Karpas-422 (cell line): ENCODE measurements at places on chromosomes 3 and 15. TPM values are rescaled to one million over a fixed set of nuclear protein-coding genes. Genes with fewer than 3 reads are reported as not detected.

GRCh38 chr15:51227940-51228732 lies 110.3 kb downstream of the CYP19A1 start:
- DNase-seq: peak; percentile 94
- no peaks in the 10 kb centered on the region for H3K36me3 ChIP-seq
- no peaks in the 10 kb centered on the region for H3K27me3 ChIP-seq
- peak overlapping the region; percentile 76 for H3K27ac ChIP-seq
- peaks cover 58% of the 10 kb centered on the region for H3K4me1 ChIP-seq

- no peak overlapping the region for H3K4me3 ChIP-seq
- H3K27ac ChIP-seq: no peak overlapping the region
- DNase-seq: no peak
- H3K27me3 ChIP-seq: no peaks in the 10 kb centered on the region
Observed at GRCh38 chr15:92545996-92546395, 109.6 kb downstream of the FAM174B start.

GRCh38 chr15:90214553-90215196 lies 13.5 kb downstream of the SEMA4B start:
- peak overlapping the region; percentile 42; the same call in 1 of the 2 replicates for H3K27ac ChIP-seq
- DNase-seq: no peak
- no peaks in the 10 kb centered on the region for H3K27me3 ChIP-seq
- peaks cover 6% of the 10 kb centered on the region; the same call in 1 of the 2 replicates for H3K36me3 ChIP-seq
- H3K4me3 ChIP-seq: no peak overlapping the region

DNA sequence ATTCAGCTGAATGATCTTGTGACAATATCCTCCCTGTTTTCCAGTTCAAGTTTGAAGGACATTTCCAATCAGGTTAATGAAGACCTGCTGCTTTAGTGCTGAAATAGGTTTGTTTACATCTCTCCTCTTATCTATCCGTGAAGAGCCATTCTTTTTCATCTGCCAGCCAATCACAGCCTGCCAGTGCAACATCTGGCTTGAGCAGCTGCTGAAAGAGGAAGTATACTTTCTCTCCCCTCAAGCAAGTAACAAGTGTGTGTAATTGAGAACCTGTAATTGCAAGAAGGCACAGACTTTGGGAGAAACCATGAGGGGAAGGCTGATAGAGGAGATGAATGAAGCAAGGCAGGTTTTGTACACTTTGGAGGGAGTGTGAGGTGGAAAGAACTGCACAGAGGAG lies 404.3 kb downstream of the AGBL1 start:
- no peaks in the 10 kb centered on the region for H3K27me3 ChIP-seq
- H3K4me1 ChIP-seq: no peaks in the 10 kb centered on the region
- H3K27ac ChIP-seq: no peak overlapping the region
- no peak overlapping the region for H3K4me3 ChIP-seq
- no peaks in the 10 kb centered on the region for H3K36me3 ChIP-seq
- peak; percentile 46 for DNase-seq

DNA sequence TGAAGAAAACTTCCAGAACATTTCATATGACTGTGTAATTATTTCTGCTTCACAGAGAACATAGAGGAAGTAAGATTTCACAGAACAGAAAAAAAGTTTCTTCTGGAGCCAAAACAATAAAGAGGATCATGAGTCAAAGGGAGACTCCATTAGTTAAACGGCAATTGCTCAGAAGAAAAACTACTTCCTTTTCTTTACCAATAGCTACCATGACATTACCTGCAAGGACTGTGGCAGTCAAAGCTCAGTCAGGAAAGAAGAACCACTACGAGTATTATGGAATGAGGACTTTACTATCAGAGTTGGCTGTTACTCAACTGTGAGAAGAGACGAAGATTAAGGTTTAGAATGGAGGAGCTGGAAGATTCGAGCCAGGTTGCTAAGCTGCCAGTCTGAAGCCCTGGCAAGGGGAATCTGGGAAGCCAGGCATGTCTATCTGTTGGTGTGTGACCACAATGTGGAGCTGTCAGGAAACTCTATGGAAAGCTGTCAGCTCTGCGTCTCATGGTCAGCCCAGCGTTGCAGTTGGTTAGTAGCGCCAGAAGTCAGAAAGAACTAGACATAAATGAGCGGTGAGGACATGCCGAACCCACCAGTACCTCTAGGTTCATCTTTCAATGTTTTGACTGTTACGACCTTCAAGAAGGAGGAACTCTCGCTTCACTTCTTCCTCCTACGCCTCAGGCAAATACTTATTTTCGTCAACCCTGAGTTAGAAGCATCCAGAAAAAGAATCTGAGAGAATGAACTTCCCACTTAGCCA lies 604.3 kb downstream of the FGF12 start:
- H3K27ac ChIP-seq: no peak overlapping the region
- H3K27me3 ChIP-seq: no peaks in the 10 kb centered on the region
- peak; percentile 46 for DNase-seq
- H3K36me3 ChIP-seq: no peaks in the 10 kb centered on the region
- H3K4me3 ChIP-seq: no peak overlapping the region

DNA sequence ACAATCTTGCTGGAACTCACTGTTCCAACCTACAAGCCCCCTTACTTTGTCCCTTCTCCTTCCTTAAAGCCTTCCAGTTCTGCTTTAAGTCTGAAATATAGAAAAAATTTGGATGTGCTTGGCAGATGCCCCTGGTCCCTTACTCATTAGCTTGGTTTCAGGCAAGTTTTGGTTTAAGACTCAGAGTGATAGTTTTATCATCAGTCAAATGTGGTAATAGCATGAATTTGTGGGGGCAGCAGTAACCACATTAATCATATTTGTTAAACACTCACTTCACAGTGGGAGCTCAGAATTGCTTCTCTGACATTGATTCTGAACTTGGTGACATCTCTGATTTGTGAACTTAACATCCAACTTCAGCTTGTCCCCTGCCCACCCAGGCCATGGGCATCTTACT lies 58.3 kb upstream of the ALDH1A3 start:
- 0 out of 2 replicates have a peak, but pooled peaks cover 2% of the 10 kb centered on the region for H3K27me3 ChIP-seq
- H3K36me3 ChIP-seq: no peaks in the 10 kb centered on the region
- no peak overlapping the region for H3K4me3 ChIP-seq
- no peaks in the 10 kb centered on the region for H3K4me1 ChIP-seq

DNA sequence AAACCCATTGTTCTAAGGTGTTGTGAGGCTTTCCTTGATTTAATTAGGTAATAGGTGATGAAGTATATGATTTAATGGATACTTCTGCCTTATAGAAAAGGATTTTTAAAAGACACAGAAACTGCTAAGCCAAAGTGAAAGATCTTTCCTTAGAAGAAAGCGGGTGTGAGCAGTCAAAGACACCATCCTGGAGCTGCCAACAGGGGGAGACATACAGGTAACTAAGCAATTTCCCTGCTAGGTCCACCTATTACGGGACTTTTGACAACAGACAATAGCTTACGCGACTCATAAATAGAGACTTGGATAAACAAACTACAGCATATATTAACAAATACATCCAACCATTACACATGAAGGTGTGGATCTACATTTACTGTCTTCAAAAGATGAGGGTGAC lies 669.5 kb downstream of the SQOR start:
- no peaks in the 10 kb centered on the region for H3K27me3 ChIP-seq
- H3K27ac ChIP-seq: no peak overlapping the region
- no peaks in the 10 kb centered on the region for H3K36me3 ChIP-seq
- no peak overlapping the region for H3K4me3 ChIP-seq
- peak; percentile 70 for DNase-seq

DNA sequence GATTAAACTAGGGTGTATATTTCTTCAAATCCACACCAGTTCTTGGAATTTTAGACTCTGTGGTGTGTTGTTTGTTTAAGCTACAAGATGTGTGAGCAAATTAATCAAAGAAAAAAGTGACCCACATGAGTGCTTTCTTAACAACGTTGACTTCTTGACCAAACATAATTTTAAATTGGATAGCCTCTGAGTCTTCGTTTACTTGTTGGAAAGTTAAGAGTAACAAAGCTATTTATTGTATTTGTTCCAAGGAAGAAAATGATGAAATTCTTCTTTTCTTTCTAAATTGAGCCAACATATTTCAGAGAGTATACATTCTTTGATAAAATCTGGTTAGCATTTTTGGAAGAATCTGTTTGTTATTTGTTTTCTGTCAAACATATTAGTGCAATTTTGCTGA lies 99.9 kb upstream of the IGSF10 start:
- H3K4me1 ChIP-seq: no peaks in the 10 kb centered on the region
- no peak overlapping the region for H3K27ac ChIP-seq
- H3K36me3 ChIP-seq: no peaks in the 10 kb centered on the region
- no peak overlapping the region for H3K4me3 ChIP-seq

DNA sequence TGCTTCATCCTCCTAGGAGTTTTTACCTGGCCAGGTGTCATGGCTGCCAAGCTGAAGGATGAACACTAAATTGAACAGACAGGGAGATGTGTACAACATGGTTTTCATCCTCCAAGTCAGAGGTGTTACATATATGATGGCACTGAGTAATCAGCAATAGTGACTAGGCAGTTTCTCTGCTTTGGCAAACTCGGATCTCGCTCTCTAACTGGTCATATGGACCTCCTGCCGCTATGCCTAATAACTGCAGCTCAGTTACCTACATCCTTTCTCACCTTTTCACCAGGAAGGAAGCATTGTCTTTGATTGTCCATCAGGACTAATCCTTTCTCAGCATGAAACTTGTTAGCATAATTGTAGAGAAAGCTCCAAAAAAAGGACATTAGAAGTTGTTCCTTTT lies 175.9 kb upstream of the PLSCR5 start:
- H3K4me1 ChIP-seq: no peaks in the 10 kb centered on the region
- H3K27me3 ChIP-seq: no peaks in the 10 kb centered on the region
- no peak overlapping the region for H3K27ac ChIP-seq
- no peak for DNase-seq
- no peaks in the 10 kb centered on the region for H3K36me3 ChIP-seq

- H3K4me1 ChIP-seq: peaks cover 7% of the 10 kb centered on the region
- no peaks in the 10 kb centered on the region for H3K36me3 ChIP-seq
- H3K27ac ChIP-seq: no peak overlapping the region
Observed at GRCh38 chr3:181265750-181266333, 276.3 kb upstream of the DNAJC19 start.

DNA sequence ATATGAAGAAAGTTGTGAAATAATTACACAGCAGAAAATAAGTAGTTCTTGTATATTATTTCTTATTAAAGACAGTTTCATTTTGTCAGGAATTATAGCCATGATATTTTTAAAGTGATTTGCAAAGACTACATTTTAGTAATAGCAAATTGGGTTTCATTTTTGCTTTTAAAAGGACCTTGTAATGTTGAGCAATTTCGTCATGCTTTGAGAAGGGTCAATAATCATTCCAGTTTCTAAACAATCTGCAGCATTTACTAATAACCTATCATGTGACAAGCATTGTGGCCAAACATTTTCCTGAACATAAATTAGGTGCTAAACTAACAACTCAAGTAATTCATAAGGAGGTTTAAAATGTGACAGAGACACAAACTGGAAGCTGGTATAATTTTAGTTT lies 214.4 kb upstream of the CBLB start:
- no peaks in the 10 kb centered on the region for H3K27me3 ChIP-seq
- no peaks in the 10 kb centered on the region for H3K36me3 ChIP-seq
- no peak overlapping the region for H3K27ac ChIP-seq
- H3K4me1 ChIP-seq: no peaks in the 10 kb centered on the region
- H3K4me3 ChIP-seq: no peak overlapping the region

DNA sequence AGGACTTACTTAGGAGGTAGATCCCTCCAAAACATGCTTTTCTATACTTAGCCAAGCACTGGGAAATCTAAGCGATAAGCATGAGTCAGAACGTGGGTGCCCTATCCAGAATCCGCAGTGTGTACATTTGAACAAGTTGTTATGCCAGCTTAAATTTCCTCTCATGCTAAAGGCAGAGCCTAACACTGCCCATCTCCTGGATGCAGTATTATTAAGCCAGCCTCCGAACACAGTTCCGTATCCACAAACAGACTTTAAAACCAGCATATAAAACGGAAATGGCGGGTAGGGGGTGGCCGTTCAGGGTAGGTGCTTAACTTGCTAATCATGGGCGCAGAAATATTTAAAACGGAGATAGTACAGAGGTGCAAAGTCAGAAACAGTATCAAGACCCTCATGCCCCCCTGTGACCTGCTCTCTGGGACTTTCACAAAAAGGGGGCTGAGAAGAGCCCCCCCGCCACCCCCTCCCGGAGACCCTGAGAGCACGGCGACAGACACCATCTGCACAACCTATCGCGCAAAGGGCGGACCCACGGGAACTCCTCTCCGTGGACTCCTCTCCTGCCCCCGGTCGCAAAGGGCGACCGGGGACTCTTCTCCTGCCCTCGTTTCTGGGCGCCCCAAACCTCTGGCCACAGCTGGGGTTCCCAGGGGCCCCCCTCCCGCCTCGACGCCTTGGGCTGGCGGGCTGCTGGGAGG lies 889 bp upstream of the LRRIQ4 start:
- peak overlapping the region; percentile 73 for H3K27ac ChIP-seq
- DNase-seq: peak; percentile 80
- H3K4me3 ChIP-seq: peak overlapping the region; percentile 81
- 0 out of 2 replicates have a peak, but pooled peaks cover 3% of the 10 kb centered on the region for H3K36me3 ChIP-seq
- no peaks in the 10 kb centered on the region for H3K27me3 ChIP-seq
- H3K4me1 ChIP-seq: peaks cover 43% of the 10 kb centered on the region

ATP13A4 gene
- 9.7 and 21.1 TPM in 2 replicates for total RNA-seq

CNTN4 gene
- 0.18 and 0.19 TPM in 2 replicates for total RNA-seq

UPK1B gene
- total RNA-seq: not detected in 2 replicates
